ENCODE measurements at places on chromosomes 7 and 10. TPM values are rescaled to one million over a fixed set of nuclear protein-coding genes. Genes with fewer than 3 reads are reported as not detected.
A peak's percentile ranks its signal among the peaks of the same experiment; 100 is the strongest.

The HOXA1 gene
- 2.8 TPM for total RNA-seq

The ZFAND2A gene
- total RNA-seq: 33.2 TPM

The RARRES2 gene
- total RNA-seq: 0.38 TPM

DNA sequence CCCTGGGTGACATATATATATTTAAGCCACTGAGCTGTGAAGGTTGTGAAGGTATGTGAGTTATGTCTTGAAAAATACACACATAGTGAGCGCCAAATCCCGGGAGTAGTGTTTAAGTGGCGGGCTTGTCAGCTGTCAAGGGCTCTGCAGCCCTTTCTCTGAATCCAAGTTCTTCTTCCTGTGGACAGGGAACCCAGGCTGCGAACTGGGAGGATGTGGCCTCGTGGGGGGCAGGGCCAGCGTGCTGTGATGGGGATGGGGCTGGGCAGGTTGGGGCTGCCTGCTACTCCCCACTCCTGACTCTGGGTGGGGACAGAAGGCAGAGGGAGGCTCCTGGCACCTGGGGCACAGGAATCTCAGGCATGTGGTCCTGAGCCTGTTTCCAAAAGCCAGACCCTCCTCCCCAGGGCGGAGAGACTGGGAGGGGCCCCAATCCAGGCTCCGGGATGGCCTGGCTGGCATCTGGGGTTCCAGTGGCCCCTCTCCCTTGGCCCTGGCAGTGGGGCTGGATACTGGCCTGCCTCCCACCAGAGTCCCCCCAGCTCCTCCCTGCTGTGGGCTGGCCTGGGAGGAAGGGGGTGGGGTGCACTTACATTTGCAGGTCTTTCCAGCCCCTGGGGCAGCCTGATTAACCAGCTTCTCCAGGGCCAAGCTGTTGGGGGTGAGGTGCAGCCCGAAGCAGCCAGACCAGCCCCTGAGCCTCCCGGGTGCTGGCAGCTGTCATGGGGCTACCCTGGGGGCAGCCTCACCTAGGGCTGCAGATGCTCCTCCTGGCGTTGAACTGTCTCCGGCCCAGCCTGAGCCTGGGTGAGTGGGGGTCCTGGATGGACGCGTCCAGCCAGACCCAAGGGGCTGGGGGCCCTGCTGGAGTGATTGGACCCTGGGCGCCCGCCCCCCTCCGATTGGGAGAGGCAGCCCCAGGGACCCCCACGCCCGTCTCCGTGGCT lies at the start of gene UPK3B:
Gene UPK3B, plus strand, starts transcription at position 622 of the 947 bp plus-strand sequence. Its CDS starts 101 bp downstream, at position 723.
- no peak for DNase-seq

DNA sequence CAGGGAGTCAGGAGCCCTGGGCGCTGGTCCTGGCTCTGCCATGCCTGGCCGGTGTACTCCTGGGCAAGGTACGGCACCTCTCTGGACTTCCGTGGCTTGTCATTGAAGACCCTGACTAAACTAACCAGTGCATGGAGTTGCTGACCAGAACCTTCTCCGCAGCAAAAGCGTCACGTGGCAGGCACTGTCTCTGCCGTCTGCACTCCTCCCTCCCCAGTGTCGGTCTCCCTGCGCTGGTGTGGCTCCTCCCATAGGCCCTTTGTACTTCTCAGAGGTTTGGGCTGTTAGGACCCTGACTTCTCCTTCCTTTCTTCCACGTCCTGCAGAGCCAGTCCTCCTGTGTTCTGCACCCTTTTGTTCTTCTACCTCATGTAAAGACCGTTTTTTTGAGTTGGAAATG lies 100.6 kb upstream of the CREB5 start:
- DNase-seq: no peak

DNA sequence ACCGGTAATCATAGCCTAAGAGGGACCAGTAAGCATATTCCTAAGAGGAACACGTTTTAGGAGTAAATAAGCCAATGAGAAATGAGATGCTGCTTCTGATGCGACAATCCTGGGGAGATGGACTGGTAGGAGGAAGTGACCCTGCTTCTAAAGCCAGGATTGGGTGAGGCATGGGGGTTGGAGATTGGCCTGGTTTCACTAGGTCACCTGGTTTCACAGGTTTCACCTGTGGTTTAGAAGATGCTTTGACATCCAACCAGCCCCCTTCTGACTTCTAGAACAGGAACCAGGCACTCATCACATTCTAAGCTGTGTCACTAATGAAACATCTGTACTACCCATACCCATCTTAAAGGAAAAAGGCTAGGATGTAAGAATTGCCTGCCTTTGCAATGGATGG lies 53.0 kb upstream of the BAMBI start:
- DNase-seq: no peak

- DNase-seq: no peak
Observed at GRCh38 chr7:94391726-94392392, 2.8 kb upstream of the COL1A2 start.

The RPEL1 gene
- not detected for total RNA-seq

DNA sequence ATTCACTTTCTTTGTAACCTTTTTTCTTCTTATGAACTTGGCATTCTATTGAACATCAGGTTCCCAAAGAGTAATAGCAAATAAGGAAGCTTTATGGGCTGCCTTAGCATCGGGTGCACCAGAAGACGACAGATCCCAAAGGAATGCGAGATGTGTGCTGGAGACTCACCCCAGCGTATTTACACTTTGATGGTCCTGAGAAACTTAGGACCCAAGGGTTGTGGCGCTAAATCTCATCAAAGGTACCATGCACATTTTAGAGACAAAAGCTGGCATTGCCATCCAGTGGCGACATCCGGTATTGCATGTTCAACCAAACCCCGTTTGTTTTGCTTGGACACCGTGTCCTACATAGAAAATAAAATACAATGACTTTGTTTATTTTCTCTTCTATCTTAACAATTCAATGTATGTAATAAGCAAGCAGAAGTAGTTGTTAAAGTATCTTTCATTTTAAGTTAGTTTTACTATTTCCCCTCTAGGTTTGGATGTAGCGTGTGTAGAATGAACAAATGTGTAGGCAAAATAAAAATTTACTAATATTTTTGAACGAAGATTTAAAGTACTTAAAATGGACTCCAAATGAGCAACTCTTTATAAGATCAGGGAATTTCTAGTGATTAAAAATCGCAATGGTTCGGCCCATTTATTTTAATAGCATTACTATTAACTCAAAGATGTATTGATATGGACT lies 1154.8 kb downstream of the GATA3 start:
- DNase-seq: peak; percentile 16

The TMEM72 gene
- not detected for total RNA-seq

GRCh38 chr7:140062528-140063299 lies at the start of gene PARP12:
Gene PARP12 (minus strand): TSS chr7:140062951. CDS start chr7:140062847, 104 bp downstream.
- peak; percentile 39 for DNase-seq

- DNase-seq: no peak
Observed at GRCh38 chr7:18829858-18830285, 287.6 kb downstream of the TWIST1 start.

The EGR2 gene
- total RNA-seq: 0.67 TPM

The GPR15LG gene
- total RNA-seq: not detected

DNA sequence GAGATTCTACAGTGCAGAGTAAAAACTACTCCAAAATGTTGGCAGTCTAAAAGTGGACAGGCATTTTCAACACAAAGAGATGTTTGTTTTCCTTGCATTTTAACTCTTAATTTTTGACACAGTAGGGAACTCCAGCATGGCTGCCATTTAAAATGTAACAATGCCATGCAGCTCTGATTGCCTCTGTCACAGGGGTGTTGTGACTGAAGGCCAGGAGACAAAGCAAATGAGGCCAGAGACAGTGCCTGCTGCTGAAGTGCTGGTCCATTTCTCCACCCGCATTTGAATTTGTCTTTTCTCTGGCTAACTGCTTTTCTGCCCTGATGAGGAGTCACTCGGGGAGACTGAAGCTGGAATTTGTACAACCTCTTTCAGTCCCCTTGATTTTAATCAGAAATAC lies 710.6 kb upstream of the GALNT17 start:
- no peak for DNase-seq

- no peak for DNase-seq
Observed at GRCh38 chr10:123252779-123253178, 98.6 kb downstream of the BUB3 start.

DNA sequence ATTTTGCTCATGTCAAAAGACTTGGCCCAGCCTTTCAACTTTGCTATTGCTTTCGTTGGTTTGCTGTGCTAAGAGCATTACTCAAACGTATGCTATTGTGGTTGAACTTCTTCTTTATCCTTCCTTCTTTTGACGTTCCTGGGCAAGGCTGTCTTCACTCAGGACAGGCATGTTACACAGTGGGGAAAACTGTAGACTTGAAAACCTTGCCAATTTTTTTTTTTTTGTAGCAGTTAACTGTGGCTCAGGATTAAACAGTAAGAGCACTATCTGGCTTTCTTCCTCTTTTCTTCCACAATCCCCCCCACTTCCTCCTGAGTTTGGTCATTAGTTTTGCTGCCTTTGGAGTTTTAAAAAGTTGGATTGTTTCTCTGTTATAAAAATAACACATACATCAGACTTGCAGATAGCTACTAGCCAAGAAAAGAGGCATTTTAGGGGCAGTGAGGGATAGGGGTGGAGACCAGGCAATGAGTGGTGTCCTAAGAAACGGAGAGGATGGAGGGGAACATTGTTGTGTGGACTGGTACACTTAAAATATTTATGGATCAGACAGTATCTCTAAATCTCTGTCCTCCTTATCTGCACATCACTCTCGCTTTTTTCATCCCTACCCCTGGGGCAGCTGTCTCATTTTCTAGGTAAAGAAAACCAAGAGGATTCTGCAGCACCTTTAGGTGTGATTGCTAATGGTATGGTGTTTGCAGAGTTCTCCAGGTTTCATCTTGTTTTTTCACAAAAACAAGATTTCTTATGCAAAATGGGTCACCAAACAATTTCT lies 181.7 kb downstream of the LRMDA start:
- DNase-seq: no peak

DNA sequence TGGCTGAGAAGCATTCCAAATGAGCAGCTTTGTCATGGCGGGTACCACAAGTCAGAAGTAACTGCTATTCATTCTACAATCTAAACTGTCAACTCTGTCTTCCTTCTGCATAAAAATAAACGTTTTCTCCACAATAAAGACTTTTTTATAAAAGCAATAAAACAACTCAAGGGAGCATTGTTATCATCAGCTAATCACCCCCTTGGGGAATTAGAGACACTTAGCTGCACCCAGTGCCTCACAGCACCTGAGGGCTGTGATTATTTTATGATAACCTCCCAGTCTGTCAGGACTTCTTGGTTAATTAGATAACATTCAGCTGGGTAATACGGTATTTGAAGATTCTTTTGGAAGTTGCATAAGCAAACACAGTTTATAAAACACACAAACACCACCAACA lies 155.6 kb downstream of the PPP1R3A start:
- DNase-seq: no peak

DNA sequence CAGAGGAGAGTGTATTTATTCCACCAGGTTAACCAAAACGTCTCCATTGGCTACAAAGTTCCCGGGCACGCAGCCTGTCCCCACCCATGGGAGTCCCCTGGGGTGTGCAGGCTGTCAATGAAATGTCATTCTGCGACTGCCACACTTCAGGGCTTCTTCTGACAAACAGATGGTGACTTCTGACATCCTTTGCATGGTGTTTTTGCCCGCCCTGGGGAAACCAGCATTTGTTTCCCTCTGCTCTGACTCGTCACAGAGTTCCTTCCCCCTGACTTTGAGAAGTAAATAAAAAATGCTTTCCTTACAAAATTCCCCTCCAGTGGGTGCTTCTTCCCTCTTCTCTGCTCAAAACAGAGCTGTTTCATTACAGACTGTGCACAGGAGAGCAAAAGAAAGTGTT lies 38.2 kb downstream of the TNS3 start:
- no peak for DNase-seq

- DNase-seq: no peak
Observed at GRCh38 chr10:43344051-43344450, 27.4 kb upstream of the FXYD4 start.

The SSC4D gene
- total RNA-seq: 6.4 TPM

GRCh38 chr7:24891311-24891735 lies 88.7 kb downstream of the OSBPL3 start:
- no peak for DNase-seq

DNA sequence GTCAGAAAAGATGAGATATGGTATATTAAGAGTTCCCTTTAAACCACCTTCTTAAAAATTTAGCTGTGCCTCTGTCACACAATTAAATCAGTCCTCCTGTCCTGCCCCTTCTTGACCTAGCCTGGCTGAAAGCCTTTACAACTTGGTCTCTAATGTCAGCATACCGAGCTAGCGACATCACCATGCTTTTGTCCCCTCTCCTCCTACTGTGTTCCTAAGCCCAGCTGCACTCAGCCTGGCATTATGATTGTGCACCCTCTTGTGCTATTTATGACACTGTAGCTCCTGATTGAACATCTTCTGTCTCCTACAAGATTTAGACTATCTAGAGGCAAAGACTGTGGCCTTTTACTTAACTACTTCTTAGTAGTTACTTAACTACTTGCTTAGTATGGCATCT lies 29.2 kb downstream of the TDRD1 start:
- no peak for DNase-seq

DNA sequence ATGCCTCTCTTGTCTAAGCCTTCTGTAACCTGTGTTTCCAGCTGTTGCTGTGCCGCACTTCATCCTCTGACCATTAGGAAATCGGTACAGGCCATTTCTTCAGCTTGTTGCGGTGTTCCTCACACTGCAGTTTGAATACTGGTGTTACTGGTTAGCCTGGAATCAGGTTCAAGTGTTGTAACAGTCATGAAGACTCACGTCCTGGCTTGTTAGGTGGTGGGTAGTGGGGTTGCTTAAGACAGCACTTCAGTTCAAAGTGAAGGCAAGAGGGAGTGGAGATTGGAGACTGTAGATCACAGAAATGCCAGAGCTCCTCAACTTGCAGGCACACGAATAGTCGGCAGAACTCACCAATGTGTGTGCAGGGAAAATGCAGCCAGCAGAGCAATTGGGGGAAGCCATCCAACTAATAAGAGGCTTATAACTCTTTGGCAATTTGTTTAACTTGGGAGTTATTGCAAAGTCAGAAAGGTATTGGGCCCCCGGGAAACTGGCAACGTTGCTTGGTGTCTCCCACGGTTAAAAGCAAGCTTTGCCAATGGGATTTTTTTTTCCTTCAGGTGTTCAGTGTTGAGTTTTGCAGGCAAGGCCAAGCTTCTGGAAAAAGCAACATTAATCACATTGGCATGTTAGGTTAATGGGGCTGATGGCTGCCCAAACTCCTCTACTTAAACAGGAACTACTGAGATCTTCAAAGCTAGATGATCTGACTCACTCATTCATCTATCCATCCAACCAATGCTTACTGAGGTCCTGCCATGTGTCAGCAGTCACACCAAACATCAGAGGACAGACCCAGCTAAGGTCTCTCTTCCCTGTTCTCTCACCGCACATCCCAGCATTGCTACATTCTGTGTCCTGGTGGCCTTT lies 380.9 kb downstream of the GATA3 start:
- peak; percentile 7 for DNase-seq

GRCh38 chr7:7639847-7640220 lies 718 bp upstream of the UMAD1 start:
- no peak for DNase-seq

DNA sequence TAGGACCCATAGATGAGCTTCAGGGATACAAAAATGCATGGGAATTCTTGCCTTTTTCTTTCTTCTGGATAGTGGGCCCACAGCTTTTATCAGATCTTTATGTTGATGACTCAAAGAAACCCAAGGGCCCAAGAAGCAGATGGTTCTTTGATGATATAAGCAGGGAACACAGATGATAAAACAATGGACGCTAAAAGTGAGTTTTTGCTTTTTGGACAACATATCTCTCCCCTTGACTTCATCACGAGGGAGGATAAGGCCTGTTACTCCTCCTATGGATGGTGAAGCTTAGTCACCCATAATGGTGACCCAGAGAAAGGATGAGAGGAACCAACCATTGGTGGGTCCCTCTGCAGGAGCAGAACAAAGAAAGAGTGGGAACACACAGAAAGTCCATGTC lies 6.5 kb upstream of the OGA start:
- DNase-seq: no peak

The EPC1 gene
- total RNA-seq: 22.9 TPM

Measured in kidney epithelial cell (primary cell).